Stimulated activated CD4-positive, alpha-beta T cell treated with anti-CD3 and anti-CD28 coated beads, TNF-alpha, amount 100 ng/mL, for 4 hours (primary cell): ENCODE measurements at places on chromosomes 12 and 14.
A peak's percentile ranks its signal among the peaks of the same experiment; 100 is the strongest.

GRCh38 chr14:94689218-94689984, 77.2 kb downstream of the SERPINA3 start:
- DNase-seq: peak; percentile 38

- DNase-seq: no peak
These were observed 111.6 kb downstream of the TSPAN8 start for GRCh38 chr12:71046215-71046614.

DNA sequence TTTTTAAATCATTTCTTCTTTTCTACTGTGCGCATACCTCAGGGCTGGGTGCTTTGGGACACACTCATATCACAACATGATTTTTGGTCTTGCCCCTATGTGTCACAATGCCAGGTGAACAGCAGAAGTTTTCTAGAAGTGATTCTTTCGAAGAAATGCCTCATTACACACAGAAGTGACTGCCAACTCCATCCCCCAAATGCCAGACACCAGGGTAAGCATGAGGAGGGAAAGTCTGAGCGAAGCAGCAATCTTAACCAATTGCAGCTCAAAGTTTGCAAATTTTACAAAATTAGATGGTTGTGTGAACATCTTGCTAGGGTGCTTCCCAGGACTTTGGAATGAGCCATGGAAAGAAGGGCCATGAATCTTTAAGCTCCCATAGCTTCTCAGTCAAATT, 87.3 kb upstream of the PLEKHA5 start:
- DNase-seq: no peak

DNA sequence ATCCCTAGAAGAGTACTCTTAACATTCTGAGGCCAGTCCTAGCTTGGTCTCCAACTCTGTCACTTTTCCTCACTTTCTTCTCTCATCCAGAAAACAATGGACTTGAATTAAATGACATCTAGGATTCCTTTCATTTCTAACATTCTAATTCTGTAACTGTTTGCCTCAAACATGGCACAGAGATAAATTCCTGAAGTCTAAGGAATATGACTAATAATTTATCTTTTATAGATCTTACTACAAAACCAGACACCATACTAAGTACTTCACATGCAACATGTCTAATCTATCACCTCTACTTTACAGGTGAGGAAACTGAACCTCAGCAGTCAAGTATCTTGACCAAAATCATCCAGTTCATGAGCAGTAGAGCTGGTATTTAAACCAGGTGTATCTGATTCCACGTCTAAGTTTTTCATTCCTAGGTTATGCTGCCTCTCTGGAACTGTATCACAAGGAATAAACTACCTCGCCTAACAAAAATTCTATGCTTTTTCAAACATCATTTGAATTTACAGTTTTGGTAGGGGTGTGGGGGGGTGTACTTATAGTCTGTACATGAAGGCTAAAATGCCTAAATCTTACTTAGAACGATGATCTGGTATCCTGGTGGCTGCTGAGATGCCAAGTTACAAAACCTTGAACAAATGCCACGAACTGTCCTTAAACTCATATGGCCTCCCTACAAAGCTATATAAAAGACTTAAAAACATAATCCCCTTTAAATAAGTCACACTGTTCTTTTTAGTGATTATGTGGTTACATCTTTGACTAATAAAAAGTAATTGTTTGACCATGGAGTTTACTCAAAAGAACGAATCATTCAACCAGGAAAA, 41.6 kb downstream of the ATXN2 start:
- no peak for DNase-seq

DNA sequence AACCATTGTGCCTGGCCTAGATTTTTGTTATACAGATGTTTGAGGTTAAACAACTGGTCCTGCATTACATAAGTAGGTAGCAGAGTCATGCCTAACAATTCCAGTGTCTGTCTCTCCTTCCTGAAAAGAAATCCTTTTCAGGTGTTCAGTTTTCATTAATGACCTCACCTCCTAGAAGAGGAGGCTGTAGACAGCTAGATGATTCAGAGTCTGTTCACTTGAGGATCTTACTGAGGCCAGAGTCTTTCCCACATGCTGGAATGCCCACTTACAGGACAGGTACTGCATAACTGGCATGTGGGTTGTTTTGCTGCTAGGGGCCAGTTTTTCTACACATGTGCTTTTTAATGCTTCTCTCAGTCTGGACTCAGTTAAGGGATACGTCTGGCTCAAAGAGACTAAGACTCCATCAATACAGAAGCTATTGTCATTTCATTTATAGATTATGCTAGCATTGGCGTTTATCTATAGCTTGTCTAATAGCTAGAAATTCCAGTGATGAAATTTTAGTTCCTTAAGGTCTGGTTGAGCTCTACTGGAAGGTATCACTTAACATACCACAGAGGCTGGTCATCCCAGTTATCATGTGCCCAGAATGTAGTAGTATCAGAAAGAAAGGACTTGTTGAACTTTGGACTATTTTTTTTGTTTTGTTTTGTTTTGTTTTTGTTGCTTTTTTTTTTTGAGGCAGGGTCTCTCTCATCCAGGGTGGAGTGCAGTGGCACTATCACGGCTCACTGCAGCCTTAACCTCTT, 206.4 kb downstream of the ERC1 start:
- no peak for DNase-seq

GRCh38 chr12:76020731-76021672, 10.6 kb downstream of the PHLDA1 start:
- DNase-seq: peak; percentile 34

GRCh38 chr14:102046337-102047278, 40.2 kb downstream of the HSP90AA1 start:
- no peak for DNase-seq

DNA sequence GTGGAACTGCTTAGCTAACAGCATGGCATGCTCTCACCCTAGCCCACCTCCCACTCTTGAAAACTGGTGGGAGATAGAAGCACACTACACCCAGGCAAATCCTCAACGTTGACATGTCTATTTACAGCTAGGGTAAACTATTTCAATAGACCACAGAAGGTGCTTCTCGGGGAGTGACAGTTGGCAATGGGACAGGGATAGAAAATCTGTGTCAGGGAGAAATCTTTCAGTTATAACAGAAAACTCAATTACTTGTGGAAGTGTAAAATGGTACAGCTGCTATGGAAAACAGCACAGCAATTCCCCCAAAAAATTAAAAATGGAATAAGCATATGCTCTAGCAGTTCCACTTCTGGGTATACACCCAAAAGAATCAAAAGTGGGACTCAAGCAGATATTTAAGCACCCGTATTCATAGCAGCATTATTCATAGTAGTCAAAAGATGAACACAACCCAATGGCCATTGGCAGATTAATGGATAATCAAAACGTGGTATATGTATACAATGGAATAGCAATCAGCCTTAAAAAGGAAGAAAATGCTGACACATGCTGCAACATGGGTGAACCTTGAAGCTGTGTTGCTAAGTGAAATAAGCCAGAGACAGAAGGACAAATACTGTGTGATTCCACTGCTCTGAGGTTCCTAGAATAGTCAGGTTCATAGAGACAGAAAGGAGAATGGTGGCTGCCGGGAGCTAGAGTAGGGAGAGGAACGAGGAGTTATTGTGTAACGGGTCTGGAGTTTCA, 92.5 kb downstream of the STAB2 start:
- DNase-seq: no peak

- DNase-seq: no peak
These were observed 359.5 kb downstream of the VRK1 start for GRCh38 chr14:97156705-97157104.

DNA sequence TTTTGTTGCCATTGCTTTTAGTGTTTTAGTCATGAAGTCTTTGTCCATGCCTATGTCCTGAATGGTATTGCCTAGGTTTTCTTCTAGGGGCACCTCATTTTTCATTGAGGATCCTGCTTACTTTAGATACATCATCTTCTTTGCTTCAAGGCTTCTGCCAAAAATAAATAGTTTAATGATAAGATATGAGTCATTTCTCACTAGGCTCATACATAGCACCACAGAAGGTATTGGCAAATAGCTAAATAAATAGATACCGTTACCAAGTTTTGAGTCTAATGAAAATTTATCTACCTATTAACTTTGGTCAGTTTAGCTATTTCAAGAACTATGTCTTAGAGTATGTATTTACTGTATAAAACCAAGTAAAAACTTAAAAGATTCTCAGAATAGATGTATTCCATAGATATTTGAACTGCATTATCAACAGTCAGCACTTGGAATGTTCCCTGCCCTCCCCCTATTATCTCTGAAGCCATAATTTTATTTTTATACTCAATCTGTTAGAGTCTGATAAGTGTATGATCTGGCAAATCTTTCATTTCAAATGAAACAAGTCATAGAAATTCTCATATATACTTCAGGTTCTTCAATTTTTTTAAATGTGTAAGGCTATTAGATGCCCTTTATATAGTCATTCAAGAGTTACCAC, 310.2 kb downstream of the CCDC91 start:
- DNase-seq: no peak

DNA sequence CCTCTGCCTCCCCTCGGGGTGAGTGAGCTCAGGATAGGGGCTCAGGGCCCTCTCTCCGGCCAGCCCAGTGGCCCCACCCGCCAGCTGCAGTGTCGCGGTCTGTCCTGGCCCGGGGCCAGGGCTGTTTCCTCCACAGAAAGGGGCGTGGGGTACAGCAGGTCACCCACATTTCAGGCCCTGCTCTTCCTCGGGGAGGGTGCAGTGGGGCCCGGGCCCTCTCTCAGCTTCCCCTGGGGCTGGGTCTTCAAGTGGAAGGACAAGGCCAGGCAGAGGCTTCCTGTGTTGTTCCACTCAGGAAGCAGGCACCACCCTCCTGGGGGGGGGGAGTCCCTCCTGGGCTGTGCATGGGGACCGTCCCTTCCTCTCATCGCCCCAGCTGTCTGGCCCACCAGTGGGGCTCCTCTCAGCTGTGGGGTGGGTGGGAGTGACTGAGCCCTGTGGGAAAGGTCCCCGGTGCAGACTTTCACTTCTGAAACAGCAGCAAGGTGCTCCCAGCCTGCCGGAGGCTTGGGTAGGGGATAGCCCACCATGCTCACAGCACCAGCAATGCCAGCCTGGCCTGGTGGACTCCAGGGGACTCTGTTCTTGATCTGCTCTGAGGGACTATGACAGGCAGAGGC, 3.7 kb downstream of the GPR132 start:
- DNase-seq: peak; percentile 29

DNA sequence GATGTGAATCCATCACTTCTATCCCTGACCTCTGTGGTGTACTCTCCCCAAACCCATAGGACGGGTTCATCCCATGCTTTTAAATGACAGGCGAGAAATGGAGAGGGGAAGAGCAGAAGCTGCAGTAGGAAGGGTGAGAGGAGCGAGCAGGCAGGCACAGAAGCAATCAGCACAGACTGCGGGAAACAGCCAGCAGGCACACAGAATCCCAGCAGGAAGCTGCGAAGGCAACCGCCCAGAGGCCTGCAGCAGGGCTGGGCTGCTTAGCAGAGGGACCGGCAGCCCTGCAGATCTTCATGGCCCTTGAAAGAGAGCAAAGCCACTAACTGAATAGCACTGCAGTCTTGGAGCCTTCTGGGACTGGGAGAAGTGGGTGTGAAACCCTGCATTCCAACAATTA, 287.0 kb upstream of the FKBP4 start:
- no peak for DNase-seq

DNA sequence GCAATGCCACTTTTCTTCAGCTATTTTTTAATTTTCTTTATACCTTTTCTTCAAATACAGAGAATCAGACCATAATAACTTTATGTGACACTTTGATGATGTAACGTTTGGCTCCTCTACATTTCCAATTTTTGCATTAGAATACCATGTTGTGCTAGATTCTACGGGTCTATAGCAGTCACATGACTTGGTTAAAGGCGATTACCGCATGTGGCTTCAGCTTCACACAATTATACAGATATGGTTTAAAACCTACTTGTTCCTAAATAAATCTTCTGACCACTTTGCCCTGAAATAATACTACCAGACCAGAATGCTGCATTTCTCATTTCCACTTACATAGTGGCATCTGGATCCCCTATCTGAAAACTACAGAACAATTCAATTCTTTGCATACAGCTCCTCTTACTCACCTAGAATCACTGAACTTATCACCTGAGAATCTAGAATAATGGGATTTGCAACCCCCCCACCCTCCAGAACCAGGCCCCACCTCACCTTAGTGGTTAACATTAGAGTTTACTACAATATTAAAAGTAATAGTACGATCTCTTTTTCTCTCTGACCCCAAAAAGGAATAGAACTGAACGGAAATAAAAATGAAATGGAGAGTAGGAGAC, 1.3 kb downstream of the MAX start:
- DNase-seq: no peak

- DNase-seq: no peak
These were observed 93.9 kb downstream of the PLEKHG7 start for GRCh38 chr12:92796650-92797049.

- no peak for DNase-seq
These were observed 864.2 kb downstream of the TRHDE start for GRCh38 chr12:73136386-73136785.

- no peak for DNase-seq
These were observed 113.8 kb downstream of the RERGL start for GRCh38 chr12:17976202-17976601.

DNA sequence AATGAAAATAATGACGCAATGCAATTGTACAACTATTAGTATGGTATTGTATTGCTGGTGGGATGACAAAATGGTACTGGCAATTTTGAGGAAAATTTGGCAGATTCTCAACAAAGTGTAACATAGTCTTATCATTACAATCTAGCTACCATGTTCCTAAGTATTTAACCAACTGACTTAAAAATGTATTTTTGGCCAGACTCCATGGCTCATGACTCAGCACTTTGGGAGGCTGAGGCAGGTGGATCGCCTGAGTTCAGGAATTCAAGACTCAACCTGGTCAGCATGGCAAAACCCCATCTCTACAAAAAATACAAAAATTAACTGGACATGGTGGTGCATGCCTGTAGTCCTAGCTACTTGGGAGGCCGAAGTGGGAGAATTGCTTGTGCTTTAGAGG, 1409.5 kb downstream of the AACS start:
- no peak for DNase-seq

- DNase-seq: no peak
These were observed 1687.4 kb upstream of the FLRT2 start for GRCh38 chr14:83842547-83842946.

- no peak for DNase-seq
These were observed 1.6 kb downstream of the KMT2D start for GRCh38 chr12:49059045-49059298.

GRCh38 chr14:101088714-101089113, 185.2 kb upstream of the RTL1 start:
- no peak for DNase-seq

- no peak for DNase-seq
These were observed 54.5 kb downstream of the PPP2R5C start for GRCh38 chr14:101815994-101816393.

GRCh38 chr12:67067453-67068203, 201.5 kb upstream of the CAND1 start:
- no peak for DNase-seq
